Stimulated activated CD4-positive, alpha-beta T cell treated with anti-CD3 and anti-CD28 coated beads, Interleukin-1b, Interleukin-23, amount 100 ng/mL, for 24 hours (primary cell): ENCODE measurements at places on chromosomes 12 and 14.
A peak's percentile ranks its signal among the peaks of the same experiment; 100 is the strongest.

DNA sequence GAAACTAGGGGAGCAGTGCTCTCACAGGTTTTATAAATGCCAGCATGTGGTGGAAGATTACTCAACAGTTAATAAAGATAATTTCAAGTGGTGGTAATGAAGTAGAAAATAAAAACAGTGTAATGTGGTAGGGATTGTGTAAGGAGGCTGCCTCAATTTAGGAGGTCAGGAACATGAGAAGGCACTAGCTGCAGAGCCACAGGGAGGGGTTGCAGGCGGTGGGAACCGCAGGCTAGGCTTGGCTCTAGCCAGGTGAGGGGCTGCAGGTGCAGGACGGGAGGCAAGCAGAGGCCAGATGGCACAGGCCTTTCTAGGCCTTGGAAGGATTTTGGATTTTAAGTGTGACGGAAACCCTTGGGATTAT lies 768 bp downstream of the METTL25 start:
- DNase-seq = no peak

GRCh38 chr14:100572543-100572942 lies 14.7 kb downstream of the BEGAIN start:
- no peak for DNase-seq

GRCh38 chr12:41034686-41035085 lies 153.4 kb upstream of the PDZRN4 start:
- no peak for DNase-seq

DNA sequence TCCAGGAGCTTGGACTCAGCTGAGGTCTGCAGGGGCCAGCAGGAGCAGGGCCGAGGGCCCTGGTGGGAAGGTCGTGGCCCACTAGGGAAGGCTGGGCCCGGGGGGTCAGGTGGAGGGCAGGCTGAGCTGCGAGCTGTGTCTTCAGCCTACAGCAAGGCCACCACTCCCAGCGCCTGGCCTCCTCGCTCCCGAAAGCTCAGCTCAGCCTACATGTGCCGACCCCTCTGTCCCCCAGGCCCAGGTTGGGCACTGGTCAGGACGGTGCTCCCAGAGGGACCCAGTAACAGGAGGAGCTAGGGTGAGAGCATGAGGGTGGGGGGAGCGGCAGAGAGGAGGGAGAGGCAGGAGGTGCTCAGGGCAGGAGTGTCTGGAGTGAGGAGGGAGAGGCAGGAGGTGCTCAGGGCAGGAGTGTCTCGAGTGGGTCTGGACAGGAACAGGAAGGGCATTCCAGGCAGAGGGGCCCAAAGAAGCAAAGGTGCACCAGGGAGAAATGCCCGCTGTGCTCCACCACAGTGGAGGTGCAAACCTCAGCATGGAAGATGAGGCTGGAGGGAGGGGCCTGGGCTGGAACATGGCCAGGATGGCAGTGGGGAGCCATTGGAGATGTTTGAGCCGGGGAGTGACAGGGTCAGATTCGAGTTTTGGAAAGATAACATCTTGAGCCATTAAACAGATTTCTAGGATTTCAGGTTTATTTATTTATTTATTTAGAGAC lies 29.1 kb upstream of the GPR132 start:
- DNase-seq = no peak

GRCh38 chr12:69648476-69648875 lies 37.8 kb upstream of the LRRC10 start:
- no peak for DNase-seq

- peak; percentile 55 for DNase-seq
Measured at GRCh38 chr14:105067140-105067968, 2.1 kb upstream of the GPR132 start.

DNA sequence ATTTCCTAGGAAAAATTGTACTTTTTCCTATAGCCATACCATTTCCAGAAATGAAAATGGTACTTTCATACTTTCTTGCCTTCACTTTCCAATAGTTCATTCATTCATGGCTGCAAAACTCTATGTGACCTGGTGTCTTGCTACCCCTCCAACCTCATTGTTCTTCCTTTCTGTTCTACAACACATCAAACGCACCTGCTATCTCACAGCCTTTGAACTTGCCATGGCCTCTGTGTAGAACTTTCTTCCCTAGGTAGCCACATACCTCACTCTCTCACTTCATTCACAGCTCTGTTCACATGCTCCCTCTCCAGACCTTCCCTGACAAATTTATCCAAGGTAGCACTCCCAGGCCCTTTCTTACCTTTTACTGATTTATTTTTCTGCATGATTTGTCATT lies 149.2 kb downstream of the DUSP6 start:
- no peak for DNase-seq

DNA sequence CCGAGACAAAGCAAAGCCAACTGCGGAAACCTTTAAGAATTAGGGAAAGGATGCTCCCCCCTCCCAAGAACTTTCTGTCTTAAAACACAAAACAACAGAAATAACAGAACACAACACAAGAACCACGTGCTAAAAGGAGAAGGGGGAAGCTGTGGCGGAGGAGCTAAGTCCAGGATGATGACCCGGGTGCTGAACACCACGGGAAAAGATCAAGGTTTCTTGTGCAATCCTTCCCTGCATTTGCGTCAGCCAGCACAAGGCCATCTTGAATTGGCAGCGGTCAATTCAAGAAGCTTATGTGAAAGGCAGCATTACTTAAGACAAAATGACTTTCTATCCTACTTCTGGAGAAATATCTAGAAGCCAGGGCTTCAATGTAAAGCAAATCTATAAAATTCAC lies 11.0 kb upstream of the CREBL2 start:
- DNase-seq = no peak

DNA sequence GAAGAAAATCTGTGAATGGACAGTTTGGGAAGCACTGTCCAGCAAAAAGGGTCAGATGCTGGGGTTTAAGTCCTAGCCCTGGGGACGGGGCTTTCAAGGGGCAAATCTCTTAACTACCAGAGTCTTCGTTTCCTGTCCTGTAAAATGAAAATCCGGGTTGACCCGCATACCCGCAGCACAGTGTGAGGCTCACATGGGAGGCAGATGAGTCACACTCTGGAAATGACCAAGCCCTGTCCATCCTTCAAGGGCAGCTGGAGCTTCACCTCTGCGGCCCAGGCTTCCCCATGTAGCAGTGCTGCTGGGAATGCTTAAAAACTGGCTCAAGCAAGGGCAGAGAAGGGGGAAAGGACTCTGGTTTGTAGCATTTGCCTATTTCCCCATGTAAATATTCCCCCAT lies 19.0 kb downstream of the FAM181A start:
- no peak for DNase-seq

DNA sequence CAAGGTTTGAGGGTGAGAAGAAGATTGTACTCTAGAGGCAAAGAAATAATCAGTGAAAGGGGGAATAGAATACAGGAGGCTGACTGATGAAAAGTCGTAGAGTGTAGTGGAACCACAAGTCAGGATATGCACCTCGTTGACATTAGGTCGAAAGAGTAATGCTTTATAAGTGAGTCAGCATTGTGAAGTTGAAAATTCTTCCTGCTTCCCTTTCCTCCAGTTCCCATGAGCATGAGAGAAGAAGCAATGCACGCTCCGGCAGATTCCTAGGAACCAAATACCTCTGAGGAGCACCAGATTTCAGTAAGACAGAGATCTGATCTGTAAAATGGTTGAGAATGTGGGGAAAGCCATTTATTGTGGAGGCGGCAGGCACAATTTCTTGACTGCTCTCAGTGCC lies 16.5 kb downstream of the CCER1 start:
- DNase-seq = no peak

GRCh38 chr12:25785134-25785533 lies 173.3 kb upstream of the RASSF8 start:
- no peak for DNase-seq

DNA sequence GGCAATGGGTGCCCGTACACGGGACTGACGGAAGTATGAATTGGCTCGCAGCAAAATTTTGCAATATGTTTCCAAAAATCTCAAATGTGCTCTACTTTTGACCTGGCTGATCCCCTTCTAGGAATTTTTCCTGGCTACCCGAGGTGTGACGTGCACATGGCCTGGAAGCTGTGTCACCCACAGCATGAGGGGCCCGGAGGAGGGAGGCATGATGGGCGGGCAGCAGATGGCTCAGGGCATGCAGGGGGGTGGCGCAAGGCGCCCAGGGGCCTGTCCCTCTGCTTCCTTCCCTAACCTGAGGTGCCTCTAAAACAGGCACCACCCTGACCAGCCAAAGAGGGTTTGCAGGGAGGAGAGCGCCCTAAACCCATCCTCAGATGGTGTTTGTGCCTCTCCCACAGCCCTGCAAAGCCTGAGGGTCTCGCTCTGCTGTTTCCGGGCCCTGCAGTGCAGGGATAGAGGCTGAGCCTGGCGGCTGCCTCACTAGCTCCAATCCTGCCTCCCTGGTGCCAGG lies 6.7 kb downstream of the GPR132 start:
- DNase-seq = no peak

DNA sequence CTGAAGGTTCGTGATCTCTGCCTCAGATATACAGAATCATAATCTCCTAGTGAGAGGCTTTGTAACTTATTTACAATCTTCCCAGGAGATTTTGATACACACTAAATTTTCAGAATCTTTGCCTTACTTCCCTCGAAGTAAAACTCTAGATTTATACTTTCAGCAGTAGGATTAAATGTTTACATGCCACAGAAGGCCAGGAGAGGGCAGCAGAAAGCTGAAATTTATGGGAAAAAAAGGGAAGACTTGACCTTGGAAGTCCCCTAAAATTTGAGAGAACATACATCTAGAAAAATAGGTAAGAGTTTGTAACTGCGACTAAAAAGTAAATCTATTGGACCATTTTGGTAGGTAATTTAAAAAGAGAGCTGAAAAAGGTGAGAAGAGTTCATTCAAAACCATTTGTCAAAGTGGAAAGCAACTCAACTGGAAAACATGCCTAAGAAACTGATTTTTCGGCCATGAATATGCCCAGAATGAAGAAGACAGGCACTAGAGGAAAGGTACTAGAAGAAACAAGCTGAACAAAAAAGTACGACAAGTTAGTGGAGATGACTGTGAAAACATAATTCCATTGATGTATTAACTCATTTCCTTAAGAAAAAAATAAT lies 242.0 kb upstream of the MDGA2 start:
- no peak for DNase-seq

DNA sequence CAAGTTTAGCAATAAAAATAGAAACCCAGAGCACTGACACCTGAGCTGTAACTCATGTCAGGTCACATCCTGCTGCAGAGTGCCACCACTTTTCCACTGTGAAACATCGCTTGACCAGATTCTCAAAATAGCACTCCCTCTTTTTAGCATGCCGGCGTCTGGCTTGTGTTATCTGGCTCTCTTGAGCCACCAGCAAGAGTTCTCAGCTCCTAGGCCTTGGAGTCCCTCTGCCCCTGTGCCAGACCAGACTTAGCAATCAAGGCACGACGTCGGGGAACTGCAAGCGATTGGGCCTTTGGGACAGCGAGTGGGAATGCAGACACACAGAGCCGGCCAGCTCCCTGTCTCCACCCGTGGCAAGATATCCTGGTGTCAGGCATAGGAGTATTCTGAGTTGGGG lies 52.5 kb downstream of the SPIC start:
- DNase-seq = no peak
